Retina (tissue), 1 donor: ENCODE measurements at places on chromosomes 7 and 10.

DNA sequence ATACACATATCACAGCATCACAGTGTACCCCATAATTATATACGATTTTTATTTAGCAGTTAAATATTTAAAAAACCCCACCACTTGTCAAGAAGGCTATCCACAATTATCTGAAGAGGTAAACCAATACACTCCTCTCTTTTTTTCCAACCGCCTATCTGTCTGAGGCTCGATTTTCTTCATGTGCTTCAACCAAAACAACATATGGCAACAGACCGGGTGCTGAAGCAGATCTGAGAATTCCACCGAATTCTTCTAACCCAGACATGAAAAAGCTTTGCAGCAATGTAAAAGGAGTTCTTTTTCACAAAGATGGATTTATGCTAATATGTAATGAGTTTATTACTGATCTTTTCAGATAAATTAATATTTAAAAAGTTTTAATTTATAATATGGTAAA lies 132.4 kb upstream of the RHEB start:
- no peak for DNase-seq

DNA sequence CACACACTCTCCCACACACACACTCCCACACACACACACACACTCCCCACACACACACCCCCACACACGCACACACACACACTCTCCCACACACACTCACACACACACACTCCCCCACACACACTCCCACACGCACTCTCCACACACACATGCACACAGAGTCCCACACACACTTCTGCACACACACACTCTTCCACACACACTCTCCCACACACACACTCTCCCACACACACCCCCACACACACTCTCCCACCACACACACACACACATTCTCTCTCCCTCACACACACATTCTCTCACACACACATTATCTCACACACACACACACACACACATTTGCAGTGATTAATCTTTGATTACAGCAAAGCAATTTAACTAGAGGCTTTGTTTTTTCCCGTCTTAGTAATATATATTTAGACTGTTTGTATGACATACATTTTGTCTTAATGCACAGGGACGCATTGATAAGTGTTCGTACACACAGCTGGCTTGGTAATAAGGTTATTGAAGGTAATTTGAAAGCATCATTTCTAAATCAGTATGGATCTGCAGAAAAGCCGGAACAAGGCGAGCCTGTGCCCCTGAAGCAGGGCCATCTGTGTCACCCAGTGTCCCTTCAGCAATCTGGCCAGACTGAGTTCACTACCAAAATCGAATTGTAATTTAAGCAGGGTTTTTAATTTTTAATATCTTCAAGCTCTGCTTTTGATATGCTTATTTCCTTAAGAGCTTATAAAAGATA lies 69.9 kb upstream of the SH2B2 start:
- no peak for DNase-seq

GRCh38 chr7:148276314-148277041 lies 314.1 kb upstream of the C7orf33 start:
- no peak for DNase-seq

DNA sequence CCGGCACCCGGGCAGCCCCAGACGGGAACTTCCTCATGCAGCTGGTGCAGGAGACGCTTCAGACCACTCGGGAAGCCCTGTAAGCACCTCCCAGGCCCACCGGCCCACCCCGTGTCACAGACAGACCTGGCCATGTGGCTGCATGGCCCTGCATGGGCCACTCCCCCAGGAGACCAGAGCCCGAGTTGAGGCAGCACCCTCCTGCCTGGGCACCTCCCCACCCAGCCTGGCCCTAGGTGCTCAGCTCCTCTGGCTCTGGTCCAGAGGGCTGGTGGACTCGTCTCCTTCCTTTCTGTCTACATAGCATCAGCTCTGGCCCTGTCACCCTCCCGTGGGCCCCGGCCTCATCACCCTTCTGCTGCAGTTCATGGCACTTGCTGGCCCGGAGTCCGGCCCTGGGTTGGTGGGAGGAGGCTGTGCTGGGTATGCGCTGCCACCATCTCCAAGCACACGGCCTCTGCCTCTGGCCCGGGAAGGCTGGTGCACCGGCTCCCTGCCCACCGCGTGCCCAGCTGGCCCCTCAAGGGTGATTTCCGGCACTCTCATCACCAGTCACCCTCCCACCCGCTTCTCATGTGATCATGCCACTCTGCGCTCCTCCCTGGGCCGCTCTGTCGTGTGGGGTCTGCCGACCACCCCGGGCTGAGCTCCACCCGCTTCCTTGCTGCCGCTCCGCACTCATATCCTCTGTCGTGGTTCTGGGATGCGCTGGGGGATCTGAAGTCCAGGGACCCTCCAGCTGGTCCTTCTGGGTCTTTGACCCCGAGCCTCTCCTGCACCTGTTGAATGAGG lies 53.1 kb upstream of the DPYSL4 start:
- no peak for DNase-seq

GRCh38 chr7:25075459-25075858 lies 49.6 kb downstream of the CYCS start:
- DNase-seq: no peak

DNA sequence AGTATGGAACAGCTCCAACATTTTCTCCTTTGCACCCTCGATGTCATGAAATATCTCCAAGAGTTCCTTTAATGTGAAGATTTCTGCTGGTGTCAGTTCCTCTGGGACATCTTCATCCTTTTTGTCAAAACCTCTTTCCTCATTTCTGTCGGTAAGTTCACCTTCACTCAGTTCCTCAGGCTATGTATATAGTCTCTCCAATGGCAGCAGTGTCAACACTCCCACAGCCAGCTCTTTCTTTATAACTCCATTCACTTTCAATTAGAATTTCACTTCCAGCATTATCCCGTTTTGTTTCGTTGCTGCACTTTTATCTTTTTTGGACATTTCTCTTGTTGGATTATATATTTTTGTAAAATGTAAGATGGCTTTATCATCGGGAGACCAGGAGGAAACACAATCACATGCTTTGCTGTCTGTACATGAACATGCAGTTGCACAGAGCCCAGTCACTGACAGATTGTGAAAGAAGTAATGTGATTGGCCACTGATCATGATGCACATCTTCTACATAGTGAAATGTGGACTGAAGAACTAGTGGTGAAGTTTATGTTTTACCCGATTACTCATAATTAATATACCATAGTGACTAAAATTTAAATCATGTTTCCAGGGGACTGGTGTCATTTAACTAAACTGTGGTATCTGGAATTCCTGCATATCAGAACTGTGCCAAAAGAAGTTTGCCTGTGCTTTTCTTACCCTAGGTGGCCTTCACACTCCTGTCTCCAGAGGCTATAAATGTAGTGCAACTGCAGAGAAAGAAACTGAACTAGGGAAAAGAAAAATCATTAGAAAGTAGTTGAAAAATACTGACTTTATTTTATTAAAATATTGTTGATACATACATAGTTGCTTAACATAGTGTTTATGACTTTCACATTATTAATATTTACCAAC lies 289.6 kb downstream of the PPP1R3A start:
- DNase-seq: no peak

GRCh38 chr7:12737373-12737772 lies 49.9 kb downstream of the ARL4A start:
- no peak for DNase-seq

DNA sequence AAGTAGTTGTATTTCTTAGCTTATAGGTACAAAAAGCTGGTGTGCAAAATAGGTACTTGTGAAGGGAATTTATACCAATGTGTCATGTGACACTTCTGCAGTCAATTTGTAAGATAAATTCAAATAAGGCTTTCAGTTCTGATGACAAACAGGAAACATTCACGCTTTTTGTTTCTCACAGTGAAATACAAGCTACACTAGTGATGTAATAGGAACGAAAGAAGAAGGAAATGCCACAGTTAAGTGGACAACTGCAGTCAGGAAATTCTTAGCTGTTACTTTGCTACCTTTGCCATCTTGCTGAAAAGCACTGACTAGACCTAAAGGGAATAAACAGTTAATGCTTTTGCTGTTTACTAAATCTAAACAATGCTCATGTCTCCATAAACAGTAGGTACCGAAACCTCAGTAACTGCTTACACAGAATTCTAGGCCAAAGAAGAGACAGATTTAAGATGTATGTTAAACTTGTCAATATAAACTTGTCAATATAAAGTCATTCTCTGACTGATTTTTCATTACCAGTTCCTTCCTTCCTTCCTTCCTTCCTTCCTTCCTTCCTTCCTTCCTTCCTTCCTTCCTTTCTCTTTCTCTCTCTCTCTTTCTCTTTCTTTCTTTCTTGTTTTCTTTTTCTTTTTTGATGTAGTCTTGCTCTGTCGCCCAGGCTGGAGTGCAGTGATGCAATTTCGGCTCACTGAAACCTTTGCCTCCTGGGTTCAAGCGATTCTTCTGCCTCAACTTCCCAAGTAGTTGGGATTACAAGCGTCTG lies 10.1 kb downstream of the OTUD1 start:
- DNase-seq: no peak

GRCh38 chr10:84424731-84425167 lies 96.4 kb downstream of the CCSER2 start:
- DNase-seq: peak; percentile 21

DNA sequence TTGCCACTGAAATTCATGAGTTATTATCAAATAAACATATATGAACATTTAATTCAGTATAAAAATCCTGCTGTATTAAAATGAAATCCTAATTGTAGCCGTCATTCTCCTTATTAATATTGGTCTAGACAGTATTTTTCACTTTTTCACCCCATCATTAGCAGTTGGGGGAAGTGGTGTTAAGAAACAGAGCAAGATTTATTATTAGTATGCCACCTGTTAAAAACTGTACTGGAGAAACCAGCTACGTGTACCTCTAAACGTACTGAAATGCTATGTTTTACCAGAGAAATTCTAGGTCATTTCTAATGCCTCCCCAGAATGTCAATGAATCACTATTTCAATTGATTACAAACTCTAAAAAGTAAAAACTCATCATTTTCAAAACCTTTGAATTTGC lies 9.8 kb upstream of the ZNRF2 start:
- no peak for DNase-seq

GRCh38 chr10:44102726-44103255 lies 282.1 kb downstream of the CXCL12 start:
- DNase-seq: no peak

GRCh38 chr10:44864637-44865288 lies 46.4 kb upstream of the TMEM72 start:
- DNase-seq: peak; percentile 98

DNA sequence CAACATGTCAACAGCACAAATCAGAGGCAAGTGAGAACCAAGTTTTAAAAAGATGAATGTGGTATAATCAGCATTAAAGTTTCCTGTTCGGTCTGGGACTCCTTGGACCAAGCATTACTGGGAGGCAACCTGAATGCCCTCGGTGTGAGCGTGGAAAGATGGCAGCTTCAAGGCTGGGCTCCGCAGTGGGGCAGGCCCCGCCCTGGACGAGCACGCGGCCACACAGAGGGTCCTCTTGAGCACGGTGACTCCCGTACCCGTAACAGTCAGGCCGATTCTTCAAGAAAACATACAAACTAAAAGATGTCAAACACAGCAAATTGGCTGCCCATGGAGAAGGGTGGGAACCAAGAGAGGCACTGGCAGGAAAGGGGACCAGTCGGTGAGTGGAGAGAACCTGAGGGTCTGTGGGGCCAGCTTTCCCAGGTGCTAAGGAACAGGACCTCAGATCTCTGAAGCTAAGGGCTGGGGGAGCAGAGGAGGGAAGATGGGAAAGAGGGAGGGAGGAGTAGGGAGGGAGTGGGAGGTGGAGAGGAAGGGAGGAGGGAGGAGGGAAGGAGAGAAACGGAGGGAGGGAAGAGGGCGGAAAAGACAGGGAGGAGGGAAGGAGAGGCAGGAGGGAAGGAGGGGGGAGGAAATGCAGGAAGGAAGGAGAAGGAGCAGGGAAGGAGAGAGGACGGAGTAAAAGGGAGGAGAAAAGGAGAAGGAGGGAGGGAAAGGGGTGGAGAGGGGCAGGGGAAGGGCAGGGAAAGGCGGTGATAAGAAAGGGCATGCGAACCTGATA lies 71.2 kb upstream of the FAM20C start:
- no peak for DNase-seq

DNA sequence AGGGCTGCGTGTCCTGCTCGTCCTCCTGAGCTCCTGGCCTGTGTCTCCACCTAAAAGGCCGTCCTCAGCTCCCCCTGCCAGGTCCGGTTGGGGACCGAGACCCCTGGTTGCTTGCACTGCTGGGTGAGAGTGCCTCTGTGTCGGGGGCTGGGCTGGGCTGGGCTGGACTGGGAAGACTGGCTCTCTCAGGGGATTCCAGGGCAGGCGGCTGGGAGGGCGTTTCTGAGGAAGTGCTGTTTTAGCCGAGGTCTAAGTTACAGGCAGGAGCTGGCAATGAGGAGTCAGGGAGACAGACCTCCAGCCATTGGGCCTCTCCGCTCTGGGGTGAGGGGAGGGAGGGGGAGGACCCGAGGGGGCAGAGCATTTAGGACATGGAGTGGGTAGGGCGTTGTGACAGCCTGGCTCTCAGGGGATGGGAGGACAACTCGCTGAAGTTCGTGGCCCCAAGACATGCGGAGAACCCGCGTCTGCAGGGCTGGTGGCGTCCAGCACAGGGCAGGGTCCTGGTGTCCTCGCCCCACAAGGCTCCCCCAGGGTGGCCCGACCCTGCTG lies 20.9 kb downstream of the FOXK1 start:
- no peak for DNase-seq

- no peak for DNase-seq
These were observed 94.6 kb downstream of the ANLN start for GRCh38 chr7:36484265-36484664.

DNA sequence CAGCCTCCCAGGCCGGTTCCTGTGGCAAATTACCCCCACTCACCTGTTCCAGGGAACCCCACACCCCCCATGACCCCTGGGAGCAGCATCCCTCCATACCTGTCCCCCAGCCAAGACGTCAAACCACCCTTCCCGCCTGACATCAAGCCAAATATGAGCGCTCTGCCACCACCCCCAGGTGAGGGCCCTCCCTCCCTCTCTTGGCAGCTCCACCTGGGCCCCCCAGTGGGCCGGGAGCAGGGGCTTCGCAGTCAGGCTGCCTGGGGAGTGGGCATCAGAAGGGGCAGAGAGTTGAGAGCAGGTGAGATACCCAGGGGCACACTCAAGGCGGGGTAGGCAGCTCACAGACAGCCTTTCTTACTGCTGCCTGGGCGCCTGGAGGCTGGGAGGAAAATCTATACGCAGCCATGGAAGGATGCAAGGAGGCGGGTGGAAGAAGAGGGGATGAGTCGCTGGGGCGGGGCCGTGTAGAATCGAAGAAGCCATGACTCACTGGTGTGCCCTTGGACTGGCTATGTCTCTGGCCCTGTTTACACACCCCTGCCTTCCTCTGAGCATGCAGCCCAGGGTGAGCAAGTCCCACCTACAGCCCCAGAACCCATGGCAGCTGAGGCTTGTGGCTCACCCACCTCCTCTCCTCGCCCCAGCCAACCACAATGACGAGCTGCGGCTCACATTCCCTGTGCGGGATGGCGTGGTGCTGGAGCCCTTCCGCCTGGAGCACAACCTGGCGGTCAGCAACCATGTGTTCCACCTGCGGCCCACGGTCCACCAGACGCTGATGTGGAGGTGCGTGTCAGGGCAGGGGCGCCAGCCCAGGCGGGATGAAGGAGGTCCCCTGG lies 48.6 kb upstream of the PPIF start:
- no peak for DNase-seq
